ENCODE measurements at places on chromosomes 4 and X.
A peak's percentile ranks its signal among the peaks of the same experiment; 100 is the strongest.

DNA sequence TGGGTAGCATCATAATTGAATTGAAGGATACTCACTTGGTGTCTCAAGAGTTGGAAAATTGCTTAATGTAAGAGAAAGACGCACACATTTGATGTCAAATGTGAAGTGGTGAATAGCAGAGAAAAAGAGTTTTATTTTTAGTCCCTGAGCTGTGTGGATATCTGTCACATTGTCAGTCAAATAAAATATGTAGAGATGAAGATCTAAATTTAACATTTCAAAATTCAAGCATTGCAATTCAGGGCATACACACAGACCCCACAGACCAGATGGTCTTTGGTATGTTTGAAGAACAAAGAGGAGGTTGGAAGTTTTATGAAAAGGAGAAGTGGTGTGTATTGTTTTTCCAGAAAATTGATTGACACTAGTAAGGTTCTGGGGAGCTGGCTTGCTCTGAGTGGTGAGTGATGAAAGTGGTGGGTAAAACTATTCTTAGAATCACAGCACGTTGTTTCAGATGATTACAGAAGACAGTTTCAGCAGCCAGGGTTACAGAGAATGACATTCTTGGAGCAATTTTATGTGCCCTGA lies 44.9 kb upstream of the BBS12 start:
- no peak for DNase-seq

DNA sequence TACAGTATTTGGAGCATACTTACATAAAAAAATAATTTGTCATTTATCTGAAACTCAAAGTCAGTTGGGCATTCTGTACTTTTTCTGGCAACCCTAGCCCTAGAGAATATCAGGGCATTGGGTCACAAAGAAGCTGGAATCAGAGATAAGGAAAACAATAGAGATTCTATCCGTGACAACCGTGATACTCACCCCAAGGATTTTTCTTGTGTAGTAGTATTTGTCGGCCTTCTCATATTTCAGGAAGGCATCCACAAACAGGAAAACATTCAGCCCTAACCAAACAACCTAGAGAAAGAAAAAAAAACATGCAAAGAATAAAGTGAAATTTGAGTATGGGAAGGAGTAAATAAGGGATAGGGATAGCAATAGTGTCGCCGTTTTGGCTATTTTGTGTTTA lies 3.6 kb downstream of the NOX1 start:
- no peak for DNase-seq

DNA sequence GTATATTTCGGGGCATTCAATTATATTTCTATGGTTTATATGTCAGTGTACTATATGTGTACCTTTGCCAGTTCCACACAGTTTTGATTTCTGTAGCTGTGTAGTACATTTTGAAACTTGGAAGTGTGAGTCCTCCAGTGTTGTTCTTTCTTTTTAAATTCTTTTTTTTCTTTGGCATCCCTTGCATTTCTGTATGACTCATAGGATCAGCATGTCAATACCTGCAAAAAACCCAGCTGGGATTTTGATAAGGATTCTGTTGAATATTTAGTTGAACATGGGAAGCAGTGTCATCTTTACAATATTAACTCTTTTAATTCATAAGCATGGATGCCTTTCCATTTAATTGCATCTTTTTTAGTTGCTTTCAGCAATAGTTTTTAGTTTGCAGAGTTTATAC lies 100.0 kb downstream of the SH3BGRL start:
- no peak for DNase-seq

DNA sequence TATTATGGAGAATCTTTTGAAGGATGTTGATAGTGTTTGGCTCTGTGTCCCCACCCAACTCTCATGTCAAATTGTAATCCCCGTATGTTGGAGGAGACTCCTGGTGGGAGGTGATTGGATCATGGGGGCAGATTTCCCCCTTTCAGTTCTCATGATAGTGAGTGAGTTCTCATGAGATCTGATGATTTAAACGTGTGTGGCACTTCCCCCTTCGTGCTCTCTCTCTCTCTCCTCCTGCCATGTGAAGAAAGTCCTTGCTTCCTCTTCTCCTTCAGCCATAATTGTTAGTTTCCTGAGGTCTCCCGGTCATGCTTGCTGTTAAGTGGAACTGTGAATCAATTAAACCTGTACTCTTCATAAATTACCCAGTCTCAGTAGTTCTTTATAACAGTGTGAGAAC lies 166.1 kb upstream of the NUDT6 start:
- no peak for DNase-seq

- no peak for DNase-seq
Observed at GRCh38 chrX:109886122-109886761, 116.7 kb upstream of the TMEM164 start.

DNA sequence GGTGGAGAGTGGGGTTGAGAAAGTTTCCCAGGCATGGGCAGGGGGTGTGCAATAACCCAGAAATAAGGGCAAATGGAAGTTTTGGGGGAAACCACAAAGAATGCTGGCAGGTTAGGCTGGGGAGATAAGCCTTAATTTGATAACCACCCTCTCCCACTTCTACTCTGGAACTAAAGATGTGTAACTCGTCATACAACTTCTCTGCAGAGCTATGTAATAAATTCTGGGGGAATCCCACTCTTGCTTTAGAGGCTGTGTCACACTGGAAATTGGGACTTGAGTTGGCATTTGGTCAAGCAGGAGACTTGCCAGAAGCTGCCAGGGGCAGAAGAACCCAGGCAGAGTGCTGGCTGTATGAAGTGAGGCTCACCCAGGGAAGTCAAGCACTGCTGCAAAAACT lies 170.9 kb upstream of the CPEB2 start:
- DNase-seq, result no peak

GRCh38 chr4:149952716-149953115 lies 125.5 kb upstream of the DCLK2 start:
- DNase-seq, result no peak

GRCh38 chrX:10121787-10122186 lies 35.0 kb upstream of the CLCN4 start:
- no peak for DNase-seq

GRCh38 chr4:151302432-151302831 lies 23.0 kb downstream of the SH3D19 start:
- DNase-seq, result peak; percentile 13

DNA sequence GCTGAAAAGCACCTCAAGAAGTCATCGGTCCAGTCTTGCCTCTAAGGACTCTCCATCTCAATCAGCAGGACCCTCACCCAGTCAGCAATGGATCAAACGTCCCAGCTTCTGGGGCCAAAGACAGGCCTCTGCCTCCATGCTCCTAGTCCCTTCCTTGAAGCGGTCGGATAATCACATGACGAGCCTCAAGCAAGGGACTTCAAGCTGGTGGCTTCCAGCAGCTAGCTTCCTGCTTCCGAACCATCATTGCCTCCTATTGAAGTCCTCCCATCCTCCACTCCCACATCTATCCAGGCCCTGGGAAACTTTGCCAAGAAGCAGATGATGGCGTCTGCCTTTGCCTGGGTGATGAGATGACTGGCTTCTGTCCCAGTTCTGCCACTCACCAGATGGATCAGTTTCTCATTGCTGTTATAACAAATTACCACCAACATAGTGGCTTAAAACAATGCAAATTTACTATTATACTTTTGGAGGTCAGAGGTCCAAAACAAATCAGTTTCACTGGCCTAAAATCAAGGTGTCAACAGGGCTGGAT lies 135.2 kb upstream of the MAMLD1 start:
- DNase-seq, result no peak

All from fibroblast of skin of left biceps (primary cell).